Activated naive CD4-positive, alpha-beta T cell treated with Interleukin-2 at 50 U/mL for 16 hours (primary cell): ENCODE measurements at places on chromosomes 11 and 22.

- no peak for DNase-seq
Measured at GRCh38 chr11:108825381-108825780, 160.5 kb downstream of the DDX10 start.

DNA sequence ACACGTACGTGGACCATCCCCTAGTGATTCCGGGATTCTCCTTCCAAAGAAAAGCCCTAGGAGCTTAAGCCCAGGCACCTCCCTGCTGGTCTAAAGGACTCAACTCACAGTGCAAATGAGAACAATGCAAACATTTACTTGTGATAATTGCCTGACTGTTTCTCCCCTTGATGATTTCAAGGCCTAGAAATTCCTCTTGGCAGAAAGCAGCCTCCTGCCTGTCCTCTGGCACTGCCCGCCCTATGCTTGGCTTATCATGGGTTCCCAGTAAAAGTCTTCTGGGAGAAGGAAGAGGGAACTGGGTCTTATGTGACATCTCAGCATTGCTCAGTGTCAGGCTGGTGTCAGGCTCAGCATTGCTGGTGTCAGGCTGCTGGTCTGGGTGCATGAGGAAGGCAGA lies 351.8 kb downstream of the SHANK2 start:
- DNase-seq = no peak

- DNase-seq = peak; percentile 50
Measured at GRCh38 chr11:32052215-32052614, 38.7 kb upstream of the RCN1 start.

GRCh38 chr11:74680703-74681531 lies 50.3 kb downstream of the CHRDL2 start:
- no peak for DNase-seq

GRCh38 chr11:26985943-26986342 lies 8.0 kb upstream of the FIBIN start:
- no peak for DNase-seq

DNA sequence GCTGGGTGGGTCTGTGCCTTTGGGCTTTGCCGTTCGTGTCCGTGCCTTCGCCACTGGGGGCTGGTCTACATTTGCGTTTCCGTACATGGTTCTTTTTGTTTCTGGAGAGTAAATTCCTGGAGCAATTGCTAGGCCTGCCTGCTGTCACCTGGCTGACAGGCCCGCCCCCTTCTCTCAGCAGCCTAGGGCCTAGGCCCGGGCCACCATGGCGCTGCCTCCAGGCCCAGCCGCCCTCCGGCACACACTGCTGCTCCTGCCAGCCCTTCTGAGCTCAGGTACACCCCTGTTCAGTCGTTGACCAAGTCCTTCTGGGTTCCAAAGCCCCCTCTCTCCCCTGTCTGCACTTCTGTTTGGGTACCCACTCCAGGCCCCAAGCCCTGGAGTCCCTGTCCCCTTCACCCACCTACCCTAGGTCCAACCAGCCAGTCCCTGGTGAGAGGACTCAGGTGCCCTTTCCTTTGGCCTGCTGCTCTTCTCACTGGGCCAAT lies 649 bp downstream of the TMEM25 start:
- DNase-seq = no peak

DNA sequence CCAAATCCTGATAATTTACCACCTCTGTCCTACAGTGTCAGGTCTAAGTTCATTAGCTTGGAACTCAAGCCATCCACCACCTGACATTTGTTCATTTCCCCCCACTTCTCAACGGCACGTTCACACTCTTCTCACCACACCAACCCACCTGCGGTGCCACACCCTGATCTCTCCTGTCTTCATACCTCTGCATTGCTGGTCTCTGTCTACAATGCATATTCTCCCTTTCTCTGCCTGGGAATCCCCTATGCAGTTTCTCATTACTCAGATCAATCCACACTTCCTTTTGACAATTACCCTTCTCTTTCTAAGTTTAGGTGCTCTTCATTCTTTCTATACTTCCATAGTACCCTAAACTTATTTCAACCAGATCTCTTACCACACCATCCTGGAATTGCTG lies 20.4 kb upstream of the EMSY start:
- DNase-seq = peak; percentile 11

GRCh38 chr11:64268025-64268892 lies 16.2 kb downstream of the BAD start:
- no peak for DNase-seq

- no peak for DNase-seq
Measured at GRCh38 chr11:44737245-44738085, 10.7 kb downstream of the TSPAN18 start.

DNA sequence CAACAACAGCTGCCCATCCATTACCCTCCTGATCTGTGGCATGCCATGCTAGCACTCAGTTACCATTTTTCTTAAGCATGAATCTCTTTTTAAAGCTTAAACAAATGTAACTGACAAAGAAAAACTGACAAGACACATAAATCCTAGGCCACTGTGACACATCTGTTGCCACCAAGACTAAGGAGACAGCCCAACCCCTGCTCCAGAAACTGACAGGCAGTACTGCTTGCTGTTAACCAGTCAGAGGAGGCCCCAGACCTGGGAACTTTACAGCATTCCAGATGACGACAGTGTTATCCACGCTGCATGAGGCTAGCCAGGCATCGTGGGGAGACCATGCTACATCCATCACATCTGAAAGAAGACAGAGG lies 33.8 kb downstream of the HIRA start:
- no peak for DNase-seq

GRCh38 chr22:42754658-42755057 lies 34.0 kb upstream of the A4GALT start:
- DNase-seq = no peak

- no peak for DNase-seq
Measured at GRCh38 chr22:48607901-48608662, 1219.6 kb downstream of the BRD1 start.

DNA sequence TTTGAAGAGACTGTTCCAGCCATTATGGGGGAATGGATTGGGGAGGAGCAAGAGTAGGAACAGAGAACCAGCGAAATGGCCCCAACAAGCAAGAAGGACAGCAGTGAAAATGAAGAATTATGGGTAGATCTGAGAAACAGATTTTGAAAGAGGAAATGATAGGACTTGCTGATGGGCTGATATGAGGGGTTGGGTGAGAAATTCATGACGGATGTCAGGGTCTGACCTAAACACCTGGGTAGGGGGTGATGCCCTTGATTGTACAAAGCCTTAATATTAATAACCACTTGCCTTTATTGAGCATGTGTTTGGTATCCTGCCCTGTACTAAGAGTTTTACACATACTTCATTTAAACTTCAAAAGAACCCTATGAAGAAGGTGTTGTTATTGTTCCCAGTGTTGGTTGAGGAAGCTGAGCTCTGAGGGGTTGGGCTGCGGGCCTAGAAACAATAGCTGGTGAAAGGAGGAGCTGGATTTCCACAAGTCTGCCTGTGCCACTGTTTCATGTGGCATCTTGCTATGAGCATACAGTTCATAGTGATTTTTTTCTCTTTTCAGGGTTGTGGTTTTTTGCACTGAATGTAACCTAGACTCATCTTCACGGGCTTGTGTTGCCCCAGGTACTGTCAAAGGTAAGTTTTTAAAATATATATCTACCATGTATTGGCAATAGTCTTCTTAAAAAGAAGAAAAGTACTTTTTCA lies 61.1 kb upstream of the TNRC6B start:
- DNase-seq = peak; percentile 31

GRCh38 chr11:14673824-14674405 lies 30.3 kb downstream of the PDE3B start:
- DNase-seq = no peak

DNA sequence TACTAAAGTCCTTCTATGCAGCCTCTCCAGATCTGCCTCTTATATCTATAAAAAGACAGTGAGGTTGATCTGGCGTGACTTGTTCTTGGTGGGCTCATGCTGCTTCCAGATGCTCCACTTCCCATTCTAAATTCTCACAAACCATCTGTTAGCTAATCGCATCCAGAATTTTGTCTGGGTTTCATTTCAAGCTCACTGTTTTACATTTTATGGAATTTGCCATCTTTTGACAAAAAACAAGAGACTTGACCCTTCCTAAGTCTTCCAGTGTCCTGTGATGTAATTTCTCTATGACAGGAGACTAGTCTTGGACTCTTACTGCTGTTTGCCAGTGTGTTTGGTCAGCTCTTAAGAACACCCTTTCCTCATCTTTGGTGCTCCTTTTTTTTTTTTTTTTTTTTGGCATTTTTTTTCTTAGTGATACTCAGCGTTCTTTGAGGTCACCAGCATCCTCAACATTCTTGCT lies 23.0 kb downstream of the CRKL start:
- no peak for DNase-seq

DNA sequence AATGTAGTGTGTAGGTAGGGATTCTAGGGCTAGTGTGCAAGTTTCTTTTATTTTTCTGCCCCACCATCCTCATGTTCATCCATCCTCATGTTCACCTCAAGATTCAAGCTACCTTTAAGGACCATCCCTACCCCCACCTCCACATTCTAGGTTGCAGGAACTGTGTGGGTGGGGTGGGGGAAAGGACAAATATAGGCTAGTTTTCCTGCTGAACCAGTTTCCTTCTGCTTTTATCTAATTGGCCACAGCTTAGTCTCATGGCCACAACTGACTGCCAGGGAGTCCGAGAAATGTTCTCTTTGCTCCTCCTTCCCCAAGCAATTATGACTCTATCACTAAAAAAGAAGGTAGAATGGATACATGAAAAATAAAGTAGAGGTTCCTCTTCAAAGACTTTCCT lies 179.0 kb upstream of the LARGE1 start:
- DNase-seq = no peak

- peak; percentile 75 for DNase-seq
Measured at GRCh38 chr11:46308631-46309419, 31.4 kb downstream of the CREB3L1 start.

DNA sequence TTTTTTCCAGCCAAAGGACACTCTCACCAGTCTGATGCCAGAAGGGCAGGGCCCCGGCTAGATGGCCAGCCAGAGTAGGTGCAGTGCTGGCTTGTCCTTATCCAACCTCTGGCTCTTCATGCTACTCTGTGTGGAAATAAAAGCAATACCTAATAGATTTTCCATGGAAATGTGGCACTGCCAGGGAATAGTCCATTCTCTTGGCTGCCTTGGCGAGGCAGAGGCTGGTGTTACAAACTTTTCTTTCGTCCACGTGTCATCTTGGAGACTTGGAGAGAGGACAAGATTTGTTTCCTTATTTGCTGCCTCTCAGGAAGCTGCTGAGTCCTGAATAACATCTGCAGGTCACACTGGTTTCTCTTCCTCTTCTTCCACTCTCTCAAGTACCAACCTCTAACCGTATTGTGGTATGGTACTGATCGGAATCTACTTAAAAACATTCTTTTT lies 17.2 kb upstream of the C1QTNF4 start:
- DNase-seq = no peak

- no peak for DNase-seq
Measured at GRCh38 chr11:30344085-30344484, 21.2 kb downstream of the ARL14EP start.

DNA sequence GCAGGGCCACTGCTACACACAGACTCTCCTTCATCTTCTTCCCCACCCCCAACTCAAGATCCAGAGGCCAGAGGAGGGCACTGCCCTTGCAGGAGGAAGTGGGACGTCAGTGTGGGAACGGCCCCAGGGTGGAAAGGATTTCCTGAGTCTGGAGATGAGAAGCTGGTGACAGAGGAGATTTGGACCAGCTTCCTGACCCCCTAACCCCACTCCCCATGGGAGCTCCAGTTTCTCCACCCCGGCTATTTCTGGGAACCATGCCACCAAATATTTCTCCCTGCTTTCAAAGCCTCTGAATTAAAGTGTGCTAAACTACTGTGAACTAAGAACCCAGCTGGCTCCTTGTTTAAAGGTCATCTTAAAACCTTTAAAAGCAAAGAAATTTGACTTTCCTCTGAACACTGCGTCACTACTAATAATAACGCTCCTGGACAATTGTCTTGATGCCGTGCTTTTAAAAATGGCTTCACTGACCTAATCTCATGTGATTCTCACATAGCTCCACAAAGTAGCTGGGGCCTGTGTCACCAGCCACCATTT lies 46.6 kb downstream of the CWC15 start:
- DNase-seq = no peak

DNA sequence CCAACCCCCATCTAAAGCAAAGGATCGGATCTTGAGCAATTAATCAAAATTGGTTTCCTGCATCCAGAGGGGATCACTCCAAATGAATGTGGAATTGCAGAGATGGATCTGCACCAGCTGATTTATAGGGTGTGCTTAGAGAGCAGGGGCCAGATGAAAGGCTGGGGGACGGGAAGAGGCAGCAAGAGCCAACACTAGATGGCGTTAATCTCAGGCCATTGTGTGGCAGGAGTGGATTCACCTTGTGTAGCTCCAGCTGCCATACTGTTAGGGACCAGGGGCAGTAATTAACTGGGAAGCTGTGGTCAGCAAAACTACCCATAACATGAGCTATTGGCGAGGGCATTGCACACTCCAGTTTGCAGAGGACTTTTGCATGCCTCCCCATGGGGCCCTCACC lies 35.6 kb downstream of the SERPINH1 start:
- DNase-seq = no peak

GRCh38 chr22:24208012-24208749 lies 26.9 kb downstream of the SUSD2 start:
- DNase-seq = no peak

DNA sequence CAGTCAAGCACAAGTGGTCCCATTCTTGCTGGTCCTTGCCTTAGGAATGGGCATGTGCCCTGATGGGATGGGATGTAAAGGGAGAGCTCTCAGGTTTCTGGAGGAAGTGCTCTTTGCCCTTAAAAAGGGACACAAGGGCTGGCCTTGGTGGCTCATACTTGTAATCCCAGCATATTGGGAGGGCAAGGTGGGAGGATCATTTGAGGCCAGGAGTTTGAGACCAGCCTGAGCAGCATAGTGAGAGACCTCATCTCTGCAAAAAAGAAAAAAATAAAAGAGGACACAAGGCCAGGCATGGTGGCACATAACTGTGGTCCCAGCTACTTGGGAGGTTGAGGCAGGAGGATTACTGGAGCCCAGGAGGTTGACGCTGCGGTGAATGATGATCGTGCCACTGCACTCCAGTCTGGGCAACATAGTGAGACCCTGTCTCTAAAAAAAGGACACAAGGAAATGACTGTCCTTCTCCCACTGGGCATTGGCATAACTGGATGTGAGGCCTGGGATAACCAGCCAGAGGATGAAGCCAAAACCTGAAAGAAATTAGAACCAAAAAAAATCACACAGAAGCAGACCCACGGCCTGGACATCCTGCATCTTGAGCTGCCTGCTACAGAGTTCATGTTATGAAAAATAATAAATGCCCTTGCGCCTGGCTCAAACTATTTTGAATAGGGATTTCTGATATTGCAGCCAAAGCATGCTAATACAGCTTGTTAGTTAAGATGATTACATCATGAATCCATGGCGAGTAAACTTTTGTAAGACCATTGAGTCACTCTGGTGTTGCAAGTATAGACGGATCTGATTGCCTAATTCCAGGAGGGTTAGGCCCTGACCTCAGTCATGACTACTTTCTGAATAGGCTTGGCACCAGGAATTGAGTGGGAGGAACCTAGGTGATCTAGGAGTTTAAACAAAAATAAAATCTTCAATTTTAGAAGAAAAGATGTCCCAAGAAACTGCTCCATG lies 12.9 kb upstream of the CRKL start:
- DNase-seq = no peak

GRCh38 chr11:44400431-44400830 lies 90.5 kb upstream of the ALX4 start:
- DNase-seq = no peak
